ENCODE measurements at places on chromosomes 4 and X.
A peak's percentile ranks its signal among the peaks of the same experiment; 100 is the strongest.

GRCh38 chr4:95124906-95125504 is 367.2 kb downstream of the BMPR1B start:
- DNase-seq, result no peak

- no peak for DNase-seq
Observed at GRCh38 chrX:103201041-103201440, 13.9 kb upstream of the BEX4 start.

DNA sequence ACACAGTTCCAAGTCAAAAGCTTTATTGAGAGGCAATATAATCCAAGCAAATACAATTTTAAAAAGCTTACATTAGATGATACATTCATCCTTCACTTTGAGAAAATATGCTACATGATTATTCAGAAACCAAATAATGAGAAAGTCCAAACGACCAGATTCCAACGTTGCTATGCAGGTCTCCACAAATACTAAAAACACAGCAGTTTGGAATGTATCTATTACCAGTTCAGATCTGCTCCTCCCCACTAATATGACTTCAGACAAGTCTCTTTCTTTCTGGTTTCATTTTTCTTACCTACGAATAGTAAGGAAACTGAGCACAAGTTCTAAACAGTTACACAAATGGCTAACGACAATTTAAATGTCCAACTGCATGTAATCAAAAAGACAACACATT is 9.5 kb downstream of the NAF1 start:
- no peak for DNase-seq

DNA sequence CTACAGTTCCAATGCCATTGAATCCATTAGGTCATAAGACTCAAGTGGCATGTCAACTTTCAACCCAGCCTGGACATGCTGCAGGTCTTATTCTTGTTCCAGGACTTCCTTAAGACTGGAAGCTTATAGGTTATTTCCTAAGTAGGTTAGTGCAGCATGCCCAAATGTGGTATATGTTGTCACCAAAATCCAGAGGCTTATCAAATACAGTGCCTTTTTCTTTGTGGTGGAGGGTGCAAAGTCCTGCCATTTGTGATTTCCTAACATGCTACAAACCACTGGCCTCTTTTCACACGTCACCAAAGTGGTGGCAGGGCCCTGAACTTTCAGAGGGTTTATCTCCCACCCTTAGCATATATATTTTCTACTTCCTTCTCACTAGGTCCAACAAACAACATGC is 9.7 kb upstream of the TMEM184C start:
- no peak for DNase-seq

DNA sequence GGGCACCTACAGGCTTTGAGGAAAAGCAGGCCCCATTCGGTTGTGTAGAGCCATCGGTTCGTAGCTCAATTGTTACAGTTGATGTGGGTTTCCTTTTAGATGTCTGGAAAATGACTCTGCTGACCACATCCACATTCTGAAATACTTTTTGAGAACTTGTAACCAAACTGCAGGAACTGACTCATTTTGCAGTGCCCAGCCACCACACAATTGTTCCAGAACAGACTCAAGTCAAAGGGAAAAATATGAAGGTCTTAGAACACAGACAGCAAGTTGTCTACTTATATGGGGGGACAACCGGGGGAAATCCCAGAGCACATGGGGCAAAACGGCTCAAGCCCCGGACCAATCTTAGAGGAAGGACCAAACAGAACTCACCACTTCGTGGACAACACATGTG is 557.6 kb upstream of the DIPK2B start:
- peak; percentile 50 for DNase-seq

DNA sequence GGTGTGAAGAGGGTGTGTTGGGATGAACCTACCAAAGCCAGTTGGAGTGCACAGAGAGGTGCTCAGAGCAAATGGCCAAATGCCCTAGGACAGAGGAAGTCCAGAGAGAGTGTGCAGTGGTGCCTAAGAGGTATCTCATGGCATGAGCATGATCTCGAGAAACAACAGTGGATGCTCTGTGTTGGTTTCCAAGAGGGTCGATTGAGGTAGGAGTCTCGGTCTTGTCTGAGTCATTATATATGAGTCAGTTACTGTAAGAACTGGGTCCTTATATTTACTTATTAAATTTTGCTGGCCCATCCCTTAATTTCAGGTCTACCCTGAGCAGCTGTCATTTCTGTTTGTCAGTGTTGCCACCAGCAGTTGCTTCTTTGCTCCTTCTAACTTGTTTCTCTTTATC is 86.6 kb upstream of the TMEM150C start:
- DNase-seq, result no peak

DNA sequence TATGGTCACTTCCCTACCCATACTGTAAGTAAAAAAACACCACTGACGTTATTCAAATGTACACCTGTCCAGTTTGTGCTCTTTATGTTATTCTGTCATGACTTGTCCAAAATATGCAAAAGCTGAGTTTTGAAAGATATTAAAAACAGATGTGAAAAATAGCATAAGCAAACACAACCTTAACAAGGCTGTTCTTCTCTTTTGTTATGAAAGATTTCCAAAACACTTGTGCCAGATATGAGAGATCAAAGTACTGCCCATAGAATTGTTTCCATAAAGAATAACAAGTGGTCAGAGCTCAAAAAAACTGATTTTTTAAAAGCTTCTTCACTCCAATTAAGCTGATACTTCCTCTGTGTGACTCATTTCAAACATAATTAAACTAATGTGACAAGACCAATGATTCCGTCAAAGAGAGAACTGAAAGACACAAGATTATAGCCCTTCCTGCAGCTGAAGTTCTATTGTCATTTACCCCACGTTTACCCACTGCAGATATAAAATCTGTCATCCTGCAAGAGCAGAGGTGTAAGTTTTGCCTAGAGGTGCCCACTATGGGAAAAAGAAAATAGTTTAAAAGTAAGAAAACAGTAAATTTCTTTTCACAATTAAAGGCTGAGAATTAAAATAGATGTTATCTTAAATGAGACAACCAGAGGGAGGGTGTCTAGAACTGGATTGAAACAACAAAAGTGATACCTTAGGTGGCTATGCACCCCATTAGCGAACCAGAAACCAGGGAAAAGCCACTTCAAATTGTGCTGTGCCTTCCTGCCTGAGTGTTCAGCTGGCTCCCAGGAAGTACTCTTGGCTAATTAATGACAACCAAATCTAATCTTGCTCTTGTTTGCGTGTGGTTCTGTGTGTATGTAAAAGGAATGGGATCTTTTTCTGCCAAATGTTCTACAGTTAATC is 30.1 kb downstream of the RASSF6 start:
- no peak for DNase-seq

- DNase-seq, result no peak
Observed at GRCh38 chrX:144335402-144335801, 451.5 kb downstream of the UBE2NL start.

GRCh38 chrX:119479845-119480244 is 11.6 kb downstream of the SLC25A5 start:
- no peak for DNase-seq

GRCh38 chrX:49172280-49172780 is 632 bp downstream of the PLP2 start:
- DNase-seq, result peak; percentile 80

GRCh38 chr4:175827516-175827915 is 15.5 kb upstream of the GPM6A start:
- no peak for DNase-seq

GRCh38 chr4:150475763-150476162 is 106.2 kb upstream of the MAB21L2 start:
- DNase-seq, result no peak

- no peak for DNase-seq
Observed at GRCh38 chr4:168124008-168124641, 31.8 kb downstream of the ANXA10 start.

GRCh38 chr4:58214376-58214775 is 1104.2 kb upstream of the IGFBP7 start:
- no peak for DNase-seq

GRCh38 chr4:20698820-20699219 is 1.4 kb upstream of the PACRGL start:
- DNase-seq, result no peak

DNA sequence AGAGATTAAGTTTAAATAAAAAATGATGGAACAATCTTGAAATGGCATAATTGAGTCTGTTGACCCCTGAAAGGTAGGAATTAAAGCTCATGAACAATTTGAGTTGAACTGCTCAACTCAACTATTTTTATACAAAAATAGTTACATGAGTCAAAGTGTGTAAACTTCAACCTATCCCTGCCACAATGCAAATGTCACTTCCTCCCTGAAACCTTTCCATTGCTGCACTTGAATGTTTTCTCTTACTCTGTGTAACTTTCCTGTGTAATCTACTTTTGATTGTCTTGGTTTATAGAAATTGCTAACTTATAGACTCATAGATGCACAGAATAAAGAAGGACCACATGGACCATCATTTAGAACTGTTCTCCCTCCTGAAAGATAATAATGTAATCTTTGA is 218.5 kb downstream of the GBA3 start:
- DNase-seq, result no peak

DNA sequence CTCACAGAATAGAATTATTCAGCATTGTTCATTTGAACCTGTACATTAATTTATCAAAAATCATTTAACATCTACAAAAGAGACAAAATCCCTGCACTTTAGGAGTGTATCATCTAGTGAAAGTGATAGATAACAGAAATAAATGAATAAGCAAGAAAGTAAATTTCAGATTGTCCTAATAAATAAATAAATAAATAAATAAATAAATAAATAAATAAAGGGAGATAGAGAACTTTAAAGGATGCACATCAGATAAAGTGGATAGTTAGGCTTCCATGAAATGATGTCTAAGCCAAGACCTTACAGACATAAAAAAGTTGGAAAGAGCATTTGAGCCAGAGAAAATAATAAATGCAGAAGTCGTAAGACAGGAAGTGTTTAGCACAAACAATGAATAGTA is 444.7 kb downstream of the CFAP47 start:
- DNase-seq, result no peak

GRCh38 chr4:138190452-138190858 is 51.7 kb downstream of the SLC7A11 start:
- no peak for DNase-seq

- no peak for DNase-seq
Observed at GRCh38 chrX:135629342-135629741, 84.1 kb upstream of the CT45A1 start.

DNA sequence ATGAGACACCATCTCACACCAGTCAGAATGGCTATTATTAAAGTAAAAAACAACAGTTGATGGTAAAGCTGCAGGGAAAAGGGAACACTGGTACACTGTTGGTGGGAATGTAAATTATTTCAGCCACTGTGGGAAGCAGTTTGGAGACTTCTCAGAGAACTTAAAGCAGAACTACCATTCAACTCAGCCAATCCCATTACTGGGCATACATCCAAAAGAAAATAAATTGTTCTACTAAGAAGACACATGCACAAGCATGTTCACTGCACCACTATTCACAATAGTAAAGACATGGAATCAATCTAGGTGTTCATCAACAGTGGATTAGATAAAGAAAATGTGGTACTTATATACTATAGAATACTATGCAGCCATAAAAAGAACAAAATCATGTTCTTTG is 135.0 kb downstream of the REELD1 start:
- no peak for DNase-seq

DNA sequence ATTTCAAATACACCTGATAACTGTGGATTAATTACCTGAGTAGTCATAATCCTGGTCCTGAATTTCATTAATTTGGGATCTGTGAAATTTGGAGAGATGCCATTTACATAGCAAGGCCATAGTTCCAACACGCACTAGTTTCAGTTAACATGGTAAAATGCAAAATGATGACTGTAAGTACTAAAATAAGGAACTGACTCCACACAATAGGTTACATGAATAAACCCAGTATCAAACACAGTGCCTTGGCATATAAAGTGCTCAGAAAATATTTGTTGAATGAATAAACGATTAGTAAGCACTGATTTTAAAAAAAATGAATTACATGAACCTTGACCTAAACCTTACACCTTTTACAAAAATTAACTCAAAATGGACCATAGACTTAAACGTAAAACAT is 9.0 kb downstream of the FBXO8 start:
- no peak for DNase-seq

- DNase-seq, result no peak
Observed at GRCh38 chr4:91916219-91916618, 387.5 kb upstream of the GRID2 start.

DNA sequence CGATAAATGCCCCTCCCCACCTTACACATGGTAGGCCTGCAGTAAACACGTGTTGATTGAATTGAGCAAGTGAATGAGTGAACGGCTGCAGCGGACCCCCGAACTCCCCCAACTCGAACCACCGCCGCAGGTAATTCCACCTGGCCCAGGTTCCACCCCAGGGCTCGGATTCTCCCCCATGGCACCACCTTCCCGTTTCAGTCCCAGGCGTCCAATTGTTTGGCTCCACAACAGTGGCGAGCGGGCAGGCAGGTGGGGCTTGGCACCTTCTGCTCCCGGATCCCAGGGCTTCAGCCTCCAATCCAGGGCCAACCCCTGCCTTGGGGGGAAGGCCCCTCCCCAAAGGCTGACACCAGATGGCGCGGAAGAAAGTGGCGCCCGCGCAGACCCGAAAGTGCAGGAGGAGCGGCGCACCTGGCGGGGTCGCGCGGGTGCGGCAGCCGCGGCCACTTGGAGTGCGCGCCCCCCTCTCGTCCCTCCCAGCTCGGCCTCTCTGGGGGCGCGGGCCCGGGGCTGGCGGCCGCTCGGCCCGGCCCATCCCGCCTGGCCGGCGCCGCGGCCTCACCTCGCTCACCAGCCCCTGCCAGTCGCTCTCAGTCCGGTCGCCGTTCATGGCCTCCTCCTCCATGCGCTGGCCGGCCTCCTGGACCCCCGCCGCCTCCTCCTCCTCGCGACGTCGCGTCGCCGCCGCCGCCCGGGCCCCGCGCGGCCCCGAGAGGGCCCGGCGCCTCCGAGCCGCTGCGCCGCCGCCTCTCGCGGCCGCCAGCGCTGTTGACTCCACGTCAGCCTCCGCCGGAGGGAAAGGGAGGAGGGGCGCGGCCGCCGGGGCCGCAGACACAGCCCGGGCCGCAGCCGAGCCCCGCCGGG is at the start of gene CCDC149:
Gene CCDC149, minus strand, starts transcription at position 791 of the 867 bp plus-strand sequence. Its CDS starts 178 bp downstream, at position 613.
- no peak for DNase-seq

GRCh38 chr4:70994387-70995099 is 1.1 kb downstream of the DCK start:
- no peak for DNase-seq

DNA sequence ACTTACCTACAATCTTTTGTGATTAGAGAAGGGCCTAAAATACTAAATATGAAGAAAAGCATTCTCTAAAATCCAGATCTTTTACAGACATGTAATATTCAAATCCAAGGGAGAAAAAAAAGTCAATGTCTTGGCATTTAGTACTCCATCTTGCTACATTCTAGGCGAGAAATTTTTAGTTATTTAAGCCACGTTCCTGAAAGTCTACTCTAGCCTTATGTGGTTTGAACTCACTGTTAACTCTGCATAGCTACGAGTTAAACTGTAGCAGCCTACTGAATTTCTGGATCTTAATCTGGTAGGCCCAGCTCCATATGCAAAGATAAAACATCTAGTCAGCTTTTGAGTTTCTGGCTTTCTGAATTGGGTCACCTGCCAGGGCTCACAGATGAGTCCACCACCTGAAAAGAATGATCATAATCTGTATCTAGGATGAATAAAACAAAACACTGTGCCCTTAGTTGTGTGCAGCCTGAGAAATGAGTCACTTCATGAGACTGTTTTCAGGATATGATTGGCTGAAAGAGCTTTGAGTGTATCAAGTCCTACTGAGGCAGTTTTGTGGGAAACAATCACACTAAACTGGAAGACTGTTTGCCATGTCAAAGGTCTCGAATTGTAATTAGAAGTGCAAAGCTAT is 3.2 kb upstream of the NEK1 start:
- DNase-seq, result no peak
